ENCODE measurements at places on chromosomes 7 and 10. TPM values are rescaled to one million over a fixed set of nuclear protein-coding genes. Genes with fewer than 3 reads are reported as not detected.

ANKRD7 gene
- total RNA-seq: 0.92 TPM

NODAL gene
- not detected for total RNA-seq

SLC29A4 gene
- 3.8 TPM for total RNA-seq

ECHS1 gene
- 70.7 TPM for total RNA-seq

NPY gene
- not detected for total RNA-seq

LOXL4 gene
- total RNA-seq: 32.9 TPM

UCN3 gene
- total RNA-seq: not detected

MKLN1 gene
- 38.9 TPM for total RNA-seq

LRRD1 gene
- 0.14 TPM for total RNA-seq

SYT15B gene
- 0.57 TPM for total RNA-seq

IFIT1B gene
- total RNA-seq: not detected

BET1 gene
- 35.7 TPM for total RNA-seq

SYCE1 gene
- not detected for total RNA-seq

NPC1L1 gene
- total RNA-seq: 0.14 TPM

TMEM236 gene
- under 0.01 TPM for total RNA-seq

DNAH11 gene
- total RNA-seq: 0.46 TPM

BTBD16 gene
- not detected for total RNA-seq

LRRC4 gene
- total RNA-seq: 0.46 TPM

ADCK2 gene
- 23.5 TPM for total RNA-seq

OGDHL gene
- 0.14 TPM for total RNA-seq

PRSS37 gene
- total RNA-seq: not detected

FAM25C gene
- total RNA-seq: not detected

Data from smooth muscle cell of bladder (primary cell).